ENCODE measurements at places on chromosomes 13 and 19. TPM values are rescaled to one million over a fixed set of nuclear protein-coding genes. Genes with fewer than 3 reads are reported as not detected.

KLK3 gene
- not detected for total RNA-seq

RFPL4A gene
- not detected for total RNA-seq

C2CD4C gene
- total RNA-seq: 16.1 TPM

NLRP11 gene
- not detected for total RNA-seq

PRSS57 gene
- not detected for total RNA-seq

VSTM2B gene
- 12.3 TPM for total RNA-seq

CHST8 gene
- total RNA-seq: 14.0 TPM

SIGLEC5 gene
- total RNA-seq: not detected
